ENCODE measurements at places on chromosomes 6 and 20.
A peak's percentile ranks its signal among the peaks of the same experiment; 100 is the strongest.

DNA sequence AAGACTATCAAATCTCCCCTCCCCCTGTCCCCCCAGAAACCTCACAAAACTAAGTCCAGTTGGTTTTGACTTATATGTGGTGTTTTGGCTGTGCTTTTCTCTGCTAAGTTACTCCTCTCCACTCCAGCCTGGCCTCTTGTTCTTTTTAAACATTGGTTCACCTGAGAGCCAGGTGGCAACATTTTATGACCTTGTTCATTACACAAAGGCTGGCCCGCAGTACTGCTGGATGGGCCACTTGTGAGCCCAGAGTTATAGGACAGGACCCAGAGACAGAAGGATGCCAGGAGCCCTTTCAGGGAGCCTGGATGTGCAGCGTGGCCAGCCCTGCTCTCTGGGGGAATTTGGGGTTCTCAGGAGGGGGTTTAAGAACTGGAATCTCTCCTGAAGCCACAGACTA is 90.0 kb downstream of the RAMACL start:
- no peak for DNase-seq

- no peak for DNase-seq
Measured at GRCh38 chr6:159935633-159936032, 33.2 kb upstream of the IGF2R start.

DNA sequence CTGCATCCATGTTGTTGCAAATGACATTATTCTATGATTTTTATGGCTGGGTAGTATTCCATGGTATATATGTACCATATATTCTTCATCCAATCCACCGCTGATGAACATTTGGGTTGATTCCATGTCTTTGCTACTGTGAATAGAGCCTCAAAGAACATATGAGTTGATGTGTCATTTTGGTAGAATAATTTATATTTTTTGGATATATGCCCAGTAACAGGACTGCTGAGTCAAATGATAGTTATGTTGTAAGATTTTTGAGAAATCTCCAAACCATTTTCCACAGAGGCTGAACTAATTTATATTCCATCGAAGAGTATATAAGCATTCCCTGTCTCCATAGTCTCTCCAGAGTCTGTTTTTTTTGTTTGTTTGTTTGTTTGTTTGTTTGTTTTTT is 1373.5 kb downstream of the GRIK2 start:
- no peak for DNase-seq

GRCh38 chr6:75602246-75603105 is 796 bp downstream of the SENP6 start:
- peak; percentile 44 for DNase-seq

- no peak for DNase-seq
Measured at GRCh38 chr6:140893432-140893831, 1239.3 kb upstream of the GJE1 start.

- DNase-seq: peak; percentile 84
Measured at GRCh38 chr20:3768342-3769130, 983 bp upstream of the ADISSP start.

Measured in GM13977 (cell line).